CD4-positive, alpha-beta T cell treated with Interleukin-4 for 1 hour (primary cell): ENCODE measurements at places on chromosomes 4 and X.

GRCh38 chr4:77073981-77074380 lies 1.8 kb downstream of the CCNI start:
- DNase-seq: no peak

- no peak for DNase-seq
These were observed 680.7 kb upstream of the BOD1L1 start for GRCh38 chr4:14308229-14308651.

GRCh38 chr4:153798901-153799693 lies 10.2 kb upstream of the SFRP2 start:
- DNase-seq: no peak

DNA sequence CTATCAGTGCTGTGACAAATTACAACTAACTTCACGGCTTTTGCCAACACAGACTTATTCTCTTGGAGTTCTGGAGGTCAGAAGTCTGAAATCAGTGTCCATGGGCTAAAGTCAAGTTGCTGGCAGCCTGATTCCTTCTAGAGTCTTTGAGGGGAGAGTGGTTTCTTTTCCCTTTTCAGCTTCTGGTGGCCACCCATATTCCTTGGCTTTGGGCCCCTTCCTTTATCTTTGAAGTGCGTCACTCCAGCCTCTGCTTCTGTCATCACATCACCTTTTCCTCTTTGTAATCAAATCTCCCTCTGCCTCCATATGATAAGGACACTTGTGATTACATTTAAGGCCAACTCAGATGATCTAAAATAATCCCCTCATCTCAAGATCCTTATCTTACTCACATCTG lies 9.0 kb downstream of the FAM114A1 start:
- no peak for DNase-seq

GRCh38 chr4:55321707-55322264 lies 24.3 kb upstream of the SRD5A3 start:
- peak; percentile 38 for DNase-seq
